Activated naive CD4-positive, alpha-beta T cell (primary cell): ENCODE measurements at places on chromosomes 1 and 21.

- no peak for DNase-seq
Measured at GRCh38 chr1:181344091-181344490, 139.2 kb upstream of the CACNA1E start.

- DNase-seq: no peak
Measured at GRCh38 chr1:82534996-82535395, 734.3 kb downstream of the ADGRL2 start.

DNA sequence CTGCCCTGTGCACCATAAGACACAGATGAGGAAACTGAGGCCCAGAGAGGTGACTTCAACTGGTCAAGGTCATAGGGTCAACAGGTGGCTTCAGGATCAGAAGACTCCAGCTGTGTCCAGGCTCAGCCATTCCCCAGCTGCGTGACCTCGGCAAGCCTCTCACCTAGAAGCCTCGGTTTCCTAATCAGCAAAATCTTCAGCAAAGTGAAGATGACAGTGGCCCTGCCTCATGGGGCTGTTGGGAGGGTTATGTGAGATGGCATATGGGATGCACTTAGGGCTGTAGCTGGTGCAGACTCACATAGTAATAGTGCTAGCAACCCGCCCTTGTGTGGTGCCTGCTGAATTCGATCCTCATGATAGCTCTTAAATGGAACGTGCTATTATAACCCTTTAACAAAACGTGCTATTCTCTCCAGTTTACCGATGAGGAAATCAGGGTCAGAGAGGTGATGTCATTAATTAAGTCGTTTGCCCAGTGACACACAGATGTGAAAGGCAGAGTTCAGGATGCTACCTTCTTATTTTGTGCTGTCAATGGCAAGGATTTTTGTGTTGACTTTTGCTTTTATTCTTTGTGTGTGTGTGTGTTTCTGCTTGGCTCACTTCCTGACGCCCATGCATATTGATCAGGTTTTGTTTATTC, 472.9 kb downstream of the MATN1 start:
- no peak for DNase-seq

DNA sequence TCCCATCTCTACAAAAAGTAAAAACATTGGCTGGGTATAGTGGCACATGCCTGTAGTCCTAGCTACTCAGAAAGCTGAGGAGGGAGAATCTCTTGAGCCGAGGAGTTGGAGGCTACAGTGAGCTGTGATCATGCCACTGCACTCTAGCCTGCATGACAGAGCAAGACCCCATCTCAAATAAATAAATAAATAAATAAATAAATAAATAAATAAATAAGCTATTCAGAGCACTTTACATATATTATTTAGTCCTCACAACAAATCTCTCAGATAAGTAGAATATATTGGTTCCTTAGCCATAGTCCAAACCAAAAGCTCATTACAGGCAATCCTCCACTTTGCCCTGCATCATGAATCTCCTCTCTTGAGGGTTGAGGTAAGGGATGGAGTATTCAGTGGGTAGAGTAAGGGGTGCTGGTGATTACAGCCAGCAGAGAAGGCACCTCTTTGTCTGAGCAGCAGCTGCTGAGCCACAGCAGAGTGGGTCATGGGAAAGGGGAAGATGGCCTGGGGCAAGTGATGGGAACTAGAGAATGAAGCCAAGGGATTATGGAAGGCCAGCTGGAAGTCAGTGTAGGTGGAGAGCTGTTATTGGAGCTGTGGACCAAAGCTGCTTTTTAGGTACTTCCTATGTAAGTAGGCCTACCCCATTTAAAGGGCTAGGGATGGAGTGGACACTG, 115.5 kb upstream of the ZNF644 start:
- DNase-seq: no peak

DNA sequence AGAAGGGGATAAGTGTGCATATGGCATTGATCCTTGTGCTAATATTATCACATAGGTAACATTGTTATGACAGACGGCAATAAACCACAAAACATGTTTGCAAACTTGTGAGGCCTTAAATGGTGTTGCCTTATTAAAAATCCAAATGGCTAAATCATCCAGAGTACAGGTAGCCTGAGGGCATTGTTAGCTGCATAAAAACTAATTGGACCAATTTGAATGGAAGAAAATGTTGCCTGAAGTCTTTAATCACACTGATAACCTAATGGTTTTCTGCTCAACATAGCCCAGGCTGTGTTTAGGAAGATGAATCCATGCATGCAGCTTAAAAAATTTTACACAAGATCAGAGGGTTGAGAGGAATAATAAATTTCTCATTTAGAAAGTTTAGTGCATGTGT, 19.4 kb upstream of the LRRC53 start:
- no peak for DNase-seq

DNA sequence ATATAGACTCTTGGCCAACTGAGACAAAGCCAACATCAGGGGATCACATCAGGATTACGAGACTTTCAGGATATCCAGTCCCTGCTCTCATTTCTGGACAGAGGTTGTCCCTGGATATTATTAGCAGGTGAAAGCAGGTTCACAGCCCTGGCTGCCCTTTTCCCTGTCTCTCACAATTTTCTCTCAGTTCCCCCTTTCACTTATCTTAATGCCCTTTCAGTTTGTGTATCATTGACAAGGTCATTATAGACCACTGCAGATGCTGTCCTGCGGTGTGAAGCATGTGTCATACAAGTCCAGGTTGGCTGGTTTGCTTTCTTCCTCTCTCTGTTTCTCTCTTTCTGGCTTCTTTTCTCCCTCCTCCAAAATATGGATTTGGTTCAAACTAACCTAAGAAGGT, 2.1 kb upstream of the KLHDC9 start:
- no peak for DNase-seq

DNA sequence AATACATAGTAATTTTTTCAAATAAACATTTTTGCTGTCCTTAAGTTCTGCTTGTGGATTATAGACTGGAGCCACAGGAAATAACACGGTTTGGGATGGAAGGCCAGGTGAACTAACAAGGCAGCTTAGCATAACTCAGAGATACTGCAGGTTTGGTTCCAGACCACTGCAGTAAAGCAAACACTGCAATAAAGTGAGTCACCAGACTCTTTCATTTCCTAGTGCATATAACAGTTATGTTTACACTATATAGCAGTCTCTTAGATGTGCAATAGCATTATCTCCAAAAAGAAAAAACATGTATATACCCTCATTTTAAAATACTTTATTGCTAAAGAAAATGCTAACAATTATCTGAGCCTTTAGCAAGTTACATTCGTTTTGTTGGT, 22.0 kb downstream of the LRRC42 start:
- DNase-seq: no peak

- no peak for DNase-seq
Measured at GRCh38 chr1:157996433-157996832, 3.0 kb downstream of the KIRREL1 start.

- no peak for DNase-seq
Measured at GRCh38 chr1:191971447-191971846, 186.8 kb upstream of the RGS18 start.

DNA sequence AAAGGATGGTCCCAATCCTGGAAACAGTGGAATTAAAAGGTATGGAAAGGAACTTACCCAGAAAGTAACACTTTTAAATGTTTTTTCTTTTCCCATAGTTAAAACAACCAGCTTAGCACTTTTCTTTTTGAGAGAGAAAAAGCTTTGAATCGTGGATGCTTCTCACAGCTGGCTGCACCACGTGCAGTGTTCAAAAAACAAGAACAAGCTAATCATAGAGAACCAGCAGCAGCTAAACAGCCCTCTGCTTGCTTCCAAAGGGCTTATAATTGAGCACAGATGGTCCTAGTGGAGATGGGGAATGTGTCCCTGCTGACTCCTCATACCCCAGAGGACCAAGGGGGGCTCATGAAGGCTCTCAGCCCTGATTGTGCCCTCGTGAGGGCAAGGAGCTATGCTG, 26.4 kb downstream of the UTP25 start:
- DNase-seq: no peak

GRCh38 chr1:63713627-63714481, 60.0 kb upstream of the ROR1 start:
- no peak for DNase-seq

DNA sequence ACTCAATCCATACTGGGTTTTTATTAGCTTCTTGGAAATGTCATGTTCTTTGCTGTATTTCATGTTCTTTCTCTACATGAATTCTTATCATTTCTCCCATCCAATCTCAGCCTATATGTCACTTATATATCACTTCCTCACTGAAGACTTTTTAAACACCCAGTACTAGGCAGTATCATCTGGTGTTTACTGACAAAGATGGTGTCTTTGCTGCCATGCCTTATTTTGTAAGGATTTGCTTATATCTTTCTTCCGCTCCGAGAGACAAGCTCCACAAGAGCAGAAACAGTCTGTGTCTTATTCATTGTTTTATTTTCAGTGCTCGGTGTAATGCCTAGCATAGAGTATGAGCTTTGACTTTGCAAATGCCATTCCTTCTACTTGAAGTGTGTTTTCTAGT, 30.2 kb downstream of the F13B start:
- DNase-seq: no peak
